ENCODE measurements at places on chromosomes 6 and 20.

DNA sequence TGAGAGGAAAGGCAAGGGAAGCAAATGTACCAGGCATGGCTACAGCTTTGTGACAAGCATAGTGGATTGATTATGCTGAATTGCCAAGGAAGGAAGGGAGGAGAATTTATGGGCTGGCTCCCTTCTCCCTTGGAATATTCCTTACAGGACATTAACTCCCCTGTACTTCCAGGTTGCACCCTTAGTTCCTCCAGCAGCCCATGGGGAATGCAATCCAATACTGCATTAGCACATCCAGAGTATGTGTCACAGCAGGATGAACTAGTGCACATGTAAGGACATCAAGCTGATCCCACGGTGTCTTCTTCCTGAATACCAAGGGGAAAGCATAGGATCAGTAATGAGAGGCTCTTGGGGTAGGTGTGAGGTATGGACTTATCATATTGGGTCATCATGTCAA lies 390.7 kb upstream of the POU3F2 start:
- no peak for DNase-seq

DNA sequence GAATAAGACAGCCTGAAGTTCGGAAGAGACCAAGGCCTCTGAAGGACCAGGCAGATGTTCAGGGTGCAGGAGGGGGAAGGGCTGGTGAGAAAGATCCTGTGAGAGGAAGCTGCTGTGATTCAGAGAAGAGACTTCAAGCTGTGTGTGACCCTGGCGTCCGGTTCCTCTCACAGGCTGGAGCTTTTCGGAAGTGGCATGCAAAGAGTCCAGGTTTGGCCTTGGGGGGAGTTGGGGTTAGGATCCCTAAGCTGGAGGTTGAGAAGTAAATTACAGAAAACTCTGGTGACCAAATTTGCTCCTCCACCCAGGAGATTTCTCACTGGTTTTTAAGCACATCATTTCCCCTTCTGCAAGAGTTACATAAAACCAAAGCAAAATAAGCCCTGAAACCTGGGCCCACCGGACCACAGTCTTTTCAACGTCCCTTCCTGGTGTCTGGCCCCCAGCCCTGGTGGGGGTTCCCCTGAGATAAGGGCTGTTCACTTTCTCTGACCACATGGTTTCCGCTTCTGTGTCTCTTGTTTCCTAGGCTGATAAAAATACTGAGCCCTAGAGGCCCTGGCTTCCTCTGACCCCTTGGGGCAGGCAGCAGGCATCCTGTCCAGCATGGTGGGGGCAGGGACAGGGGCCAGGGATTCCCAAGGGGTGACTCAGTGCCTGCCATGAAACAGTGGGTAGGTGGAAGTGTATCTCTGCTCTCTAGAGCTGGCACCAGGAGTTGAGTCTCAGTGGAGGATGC lies 12.0 kb upstream of the LTA start:
- no peak for DNase-seq

GRCh38 chr20:7790189-7790588 lies 150.1 kb downstream of the HAO1 start:
- no peak for DNase-seq

DNA sequence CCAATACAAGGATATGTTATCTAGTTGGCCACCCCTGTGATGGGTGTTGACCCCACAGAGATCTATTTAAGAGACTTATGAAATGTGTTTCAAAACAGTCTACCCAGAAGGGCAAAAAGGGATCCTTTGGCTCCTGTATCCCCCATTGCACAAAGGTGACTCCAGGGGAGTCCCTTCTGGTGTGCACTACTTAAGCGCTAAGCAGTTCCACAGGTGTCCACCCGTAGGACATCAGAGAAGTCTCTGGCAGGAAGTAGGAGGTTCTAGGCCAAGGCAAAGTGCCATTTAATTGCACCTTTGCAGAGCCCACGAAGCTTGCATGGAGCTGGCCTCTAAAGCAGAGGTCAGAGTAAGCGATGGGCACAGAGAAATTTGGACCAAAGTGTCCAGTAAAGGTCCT lies 147.7 kb downstream of the MRPL14 start:
- DNase-seq, result no peak

DNA sequence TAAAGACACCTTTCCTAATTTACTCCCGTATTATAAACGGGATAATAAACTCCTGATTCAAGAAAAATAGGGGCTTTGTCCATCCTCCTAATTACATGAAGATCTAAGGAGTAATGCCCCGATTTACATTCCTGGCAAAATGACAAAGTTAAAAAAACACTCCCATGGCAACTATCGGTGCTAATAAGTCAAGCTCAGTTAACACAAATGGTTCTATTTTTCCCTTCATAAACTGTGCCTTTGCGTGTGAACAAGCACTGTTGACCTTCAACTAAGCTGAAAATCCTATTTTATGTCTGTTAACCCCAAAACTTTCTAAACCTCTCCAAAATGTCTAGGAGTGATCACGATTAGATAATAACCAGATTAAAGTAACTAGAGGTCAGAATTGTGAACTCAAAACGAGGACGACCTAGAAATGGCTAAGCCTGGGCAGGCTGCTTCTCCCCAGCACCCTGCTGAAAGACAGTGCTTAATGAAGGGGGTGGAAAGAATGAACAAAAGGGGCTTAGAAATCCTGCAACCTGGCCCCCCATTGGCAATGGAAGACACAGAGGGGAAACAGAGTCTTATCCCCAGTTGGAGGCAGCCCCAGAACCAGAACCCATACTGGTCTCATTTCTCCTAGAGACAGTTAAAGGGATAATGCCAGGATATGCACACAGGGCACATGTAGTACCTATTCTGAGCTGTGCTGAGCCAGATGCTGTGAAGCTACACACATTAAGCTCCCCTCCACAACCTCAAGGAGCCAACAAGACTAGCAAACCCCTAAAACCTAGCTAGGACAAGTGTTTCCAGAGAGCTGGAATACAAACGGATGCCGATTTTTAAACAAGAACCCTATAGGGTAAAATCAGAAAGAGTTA lies 23.0 kb downstream of the SLC23A2 start:
- DNase-seq, result no peak

DNA sequence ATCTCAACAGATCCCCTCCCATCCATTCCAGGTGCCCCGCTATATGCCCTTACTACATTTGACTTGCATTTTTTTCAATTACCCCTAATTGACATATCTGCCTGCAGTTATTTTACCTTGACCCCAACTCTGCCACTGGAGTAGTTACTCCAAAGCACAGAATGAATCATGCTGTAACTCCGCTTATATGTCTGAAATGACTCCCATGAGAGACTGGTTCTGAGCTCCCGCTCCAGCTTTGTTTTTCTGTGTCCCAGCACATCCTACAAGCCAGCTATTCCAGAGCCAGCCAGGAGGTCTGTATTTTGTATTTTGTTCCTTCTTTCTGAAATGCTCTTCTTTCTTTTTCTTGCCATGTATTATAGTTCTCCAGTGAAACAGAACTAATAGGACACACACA lies 10.9 kb upstream of the NOX3 start:
- DNase-seq, result no peak

- DNase-seq, result no peak
Measured at GRCh38 chr6:144415014-144415413, 129.9 kb downstream of the UTRN start.

- no peak for DNase-seq
Measured at GRCh38 chr6:143200167-143200770, 139.6 kb downstream of the AIG1 start.

DNA sequence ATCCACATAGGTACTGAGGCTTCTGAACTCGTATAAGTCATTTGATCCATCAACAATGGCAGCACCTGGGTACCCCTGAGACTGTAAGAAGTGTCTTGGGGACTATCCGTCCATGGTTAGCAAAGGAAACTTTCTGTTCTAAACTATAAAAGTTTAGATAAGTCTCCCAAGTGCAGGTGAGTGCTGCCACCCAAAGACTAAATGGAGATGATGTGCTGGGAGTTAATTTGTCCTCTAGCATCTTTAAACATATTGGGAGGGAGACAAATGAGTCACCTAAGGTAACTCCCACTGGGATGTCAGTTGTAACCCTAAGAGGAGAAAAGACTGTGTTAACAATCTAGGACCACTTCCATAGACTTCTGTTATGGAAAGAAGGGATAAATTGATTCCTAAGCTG lies 6.2 kb downstream of the BEND6 start:
- no peak for DNase-seq

DNA sequence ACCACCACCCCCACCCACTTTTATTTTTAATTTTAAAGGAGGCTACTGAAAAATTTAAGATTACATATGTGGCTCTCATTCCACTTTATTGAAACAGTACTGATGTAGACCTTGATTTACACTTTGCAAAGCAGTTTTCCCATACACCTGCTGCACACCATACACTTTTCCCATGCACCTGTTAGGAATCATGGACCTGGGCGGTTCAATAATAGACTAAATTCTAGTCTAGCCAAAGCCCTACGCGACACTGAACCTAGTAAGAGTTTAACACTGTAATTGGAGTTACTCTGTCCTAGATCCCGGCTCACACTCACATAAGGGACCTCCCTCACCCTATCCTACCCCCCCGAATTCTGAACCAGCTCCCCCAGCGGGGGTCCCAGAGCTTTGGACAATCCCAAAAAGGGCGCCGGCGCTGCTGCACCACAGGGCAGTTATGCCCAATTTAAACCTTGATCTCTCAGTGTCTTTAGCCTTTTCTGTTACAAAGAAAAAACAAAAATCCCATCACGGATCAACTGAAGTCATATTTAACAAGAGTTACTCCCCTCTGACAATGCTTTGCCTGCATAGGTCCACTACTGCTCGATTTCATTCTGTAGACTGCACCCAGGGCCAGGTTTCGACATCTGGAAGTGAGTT lies 2.4 kb upstream of the GCLC start:
- DNase-seq, result no peak

DNA sequence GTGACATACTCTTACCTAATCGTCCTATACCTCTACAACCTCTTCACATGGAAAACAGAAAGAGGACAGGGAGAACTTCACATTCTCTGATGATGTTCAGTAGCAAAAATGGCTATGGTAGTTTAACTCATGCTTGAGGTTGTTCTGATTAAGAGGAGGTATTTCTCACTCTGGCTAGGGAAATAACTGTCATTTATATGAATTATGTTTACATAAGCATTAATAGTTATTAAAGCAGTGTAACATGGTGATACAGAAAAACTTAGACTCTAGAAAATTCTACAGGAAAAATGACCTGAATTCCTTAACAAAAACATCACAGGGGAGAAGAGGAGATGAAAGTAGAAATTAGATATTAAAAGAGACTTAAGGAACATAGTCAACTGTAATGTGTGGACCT lies 57.3 kb downstream of the MAP3K5 start:
- no peak for DNase-seq

DNA sequence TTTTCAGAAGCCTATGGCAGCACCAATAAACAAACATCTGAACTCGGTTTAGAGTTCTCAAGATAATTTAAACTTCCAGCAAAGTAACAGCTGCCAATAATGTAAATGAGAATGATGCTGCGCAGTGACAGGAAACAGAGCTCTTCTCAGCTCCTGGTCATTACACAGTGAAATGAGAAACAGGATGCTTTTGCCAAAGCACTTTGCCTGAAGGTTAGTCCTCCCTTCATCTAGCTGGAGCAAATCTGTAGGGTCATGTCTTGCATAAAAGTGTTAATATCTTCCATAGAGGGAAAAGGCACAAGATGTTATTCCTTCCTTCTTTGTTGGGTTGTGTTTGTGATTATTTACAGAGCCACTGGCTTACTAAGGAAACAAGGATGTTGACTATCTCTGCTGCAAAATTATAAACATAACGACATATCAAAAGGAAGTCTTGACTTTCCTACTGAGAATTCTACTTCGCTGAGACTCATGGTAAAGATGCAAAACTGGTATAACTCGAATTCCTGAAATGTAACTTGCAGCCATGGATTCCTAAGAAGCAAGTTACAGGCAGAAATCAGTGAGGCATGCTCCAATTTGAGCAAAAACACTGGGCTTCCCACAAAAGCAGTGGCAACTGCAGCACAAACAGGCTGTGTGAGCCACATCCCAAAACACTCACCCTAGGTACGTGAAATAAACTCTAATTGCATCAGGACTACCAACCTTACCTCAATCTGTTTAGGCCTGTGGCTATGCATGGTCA lies 102.5 kb upstream of the BEND6 start:
- DNase-seq, result no peak

DNA sequence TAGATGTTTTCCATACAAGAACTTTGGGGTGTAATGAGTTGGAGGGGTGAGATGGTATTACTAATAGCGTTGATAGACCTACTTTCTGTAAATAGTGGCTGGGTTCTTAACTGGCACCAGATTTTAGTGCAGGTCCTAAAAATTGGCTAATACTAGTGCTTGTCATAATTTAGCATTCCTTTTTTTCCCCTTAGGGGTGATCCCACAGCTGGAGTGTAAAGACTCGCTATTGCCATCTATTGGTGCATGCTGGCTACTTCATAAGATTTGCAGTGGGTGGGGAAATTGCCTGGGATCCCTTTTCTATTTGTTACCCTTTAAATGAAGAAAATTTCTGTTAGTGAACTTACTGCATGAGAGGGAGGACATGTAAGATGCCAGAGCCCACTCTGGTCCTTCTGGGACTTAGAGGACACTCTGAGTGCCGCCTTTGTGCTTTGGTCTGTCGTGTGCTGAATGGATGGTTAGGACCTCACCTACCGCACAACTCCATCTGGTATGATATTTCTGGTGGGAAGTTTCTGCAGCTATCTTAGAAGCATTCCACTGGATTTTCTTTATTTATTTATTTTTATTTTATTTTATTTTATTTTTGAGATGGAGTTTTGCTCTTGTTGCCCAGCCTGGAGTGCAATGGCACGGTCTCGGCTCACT lies 195.5 kb downstream of the JARID2 start:
- DNase-seq, result no peak

DNA sequence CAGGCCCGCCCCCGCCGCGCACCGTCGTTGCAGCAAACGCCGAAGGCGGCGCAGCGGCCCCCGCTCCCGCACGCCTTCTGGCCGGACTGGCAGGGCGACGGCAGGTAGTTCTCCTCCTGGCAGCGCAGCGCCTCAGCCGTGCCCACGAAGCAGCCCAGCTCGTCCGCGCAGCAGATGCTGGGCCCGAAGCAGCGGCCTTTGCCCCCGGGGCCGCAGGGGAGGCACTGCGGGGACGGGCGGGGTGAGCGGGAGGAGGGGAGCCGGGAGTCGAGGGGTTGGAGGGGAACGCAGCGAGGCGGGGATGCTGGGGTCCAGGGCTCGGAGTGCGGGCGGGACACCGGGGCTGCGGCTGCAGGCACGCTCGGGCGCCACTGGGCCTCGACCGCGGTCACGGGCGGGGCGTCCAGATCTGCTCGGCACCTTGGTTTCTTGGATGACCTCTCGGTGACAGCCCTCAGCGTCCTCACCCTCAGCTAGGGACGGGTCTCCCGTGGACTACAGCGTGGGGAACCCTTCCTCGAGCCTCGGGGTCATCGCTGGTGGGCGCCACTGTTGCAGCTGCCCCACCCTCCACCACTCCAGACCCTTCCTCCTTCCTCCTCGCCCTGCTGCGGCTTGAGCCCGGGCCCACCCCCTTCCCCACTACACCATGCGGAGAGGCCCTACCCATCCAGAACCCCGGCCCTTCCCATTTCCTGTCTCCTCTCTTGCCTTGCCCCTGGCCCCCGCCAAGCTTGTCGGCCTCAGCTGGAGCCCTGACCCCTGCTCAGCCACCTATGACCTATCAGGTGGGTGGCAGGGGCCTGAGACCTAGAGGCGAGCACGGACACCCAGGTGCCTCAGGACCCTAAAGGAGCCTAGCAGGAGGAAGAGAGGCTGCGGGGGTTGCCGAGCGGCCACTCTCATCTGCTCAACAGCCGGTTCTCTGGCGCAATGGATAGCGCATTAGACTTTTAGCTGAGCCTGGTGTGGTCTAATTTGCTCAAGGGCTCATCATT lies 1.3 kb downstream of the AVP start:
- DNase-seq, result no peak

GRCh38 chr6:151690768-151691562 lies 116.5 kb upstream of the ESR1 start:
- no peak for DNase-seq

- no peak for DNase-seq
Measured at GRCh38 chr20:33767777-33768138, 36.0 kb downstream of the ZNF341 start.

Measured in cortex of kidney (tissue), 1 donor.